ENCODE measurements at places on chromosomes 1 and 21.

- no peak for DNase-seq
Observed at GRCh38 chr1:55217226-55217986, 2.2 kb upstream of the USP24 start.

- no peak for DNase-seq
Observed at GRCh38 chr1:150566589-150567340, 12.6 kb downstream of the MCL1 start.

- DNase-seq, result no peak
Observed at GRCh38 chr1:197448121-197448779, 180.2 kb downstream of the CRB1 start.

DNA sequence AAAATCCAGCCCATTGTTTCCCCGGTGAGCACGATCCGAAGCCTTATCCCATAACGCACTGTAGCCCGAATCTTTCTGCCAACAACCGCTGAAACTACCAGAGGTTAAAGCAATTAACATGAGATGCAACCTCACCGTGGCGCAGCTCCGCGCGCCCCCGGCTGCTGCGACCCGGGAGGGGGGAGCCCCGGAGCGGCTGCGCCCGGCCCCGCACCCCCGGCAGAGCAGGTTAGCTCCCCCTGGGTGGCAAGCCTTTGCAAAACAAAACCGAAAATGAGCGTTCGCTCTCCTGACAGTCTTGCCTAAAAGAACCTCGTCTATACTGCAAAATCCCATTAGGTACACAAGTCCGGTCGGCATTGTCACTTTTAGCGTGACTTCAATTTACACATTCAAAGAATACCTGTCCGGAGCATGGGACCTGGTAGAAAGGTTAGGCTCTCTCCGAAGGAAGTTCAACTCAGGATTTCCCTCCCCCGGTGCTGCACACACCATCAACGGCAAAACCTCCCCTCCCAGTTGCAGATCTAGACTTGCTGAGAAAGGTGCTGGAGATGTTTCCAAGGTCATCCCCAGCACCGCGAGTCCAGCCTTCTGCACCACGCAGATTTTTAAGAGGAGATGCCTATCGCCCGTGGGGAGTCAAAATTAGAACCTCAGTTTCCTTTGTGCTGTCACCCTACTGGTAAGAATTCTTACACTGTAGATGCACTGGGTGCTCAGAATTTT lies 107.5 kb downstream of the ZNF281 start:
- peak; percentile 38 for DNase-seq

DNA sequence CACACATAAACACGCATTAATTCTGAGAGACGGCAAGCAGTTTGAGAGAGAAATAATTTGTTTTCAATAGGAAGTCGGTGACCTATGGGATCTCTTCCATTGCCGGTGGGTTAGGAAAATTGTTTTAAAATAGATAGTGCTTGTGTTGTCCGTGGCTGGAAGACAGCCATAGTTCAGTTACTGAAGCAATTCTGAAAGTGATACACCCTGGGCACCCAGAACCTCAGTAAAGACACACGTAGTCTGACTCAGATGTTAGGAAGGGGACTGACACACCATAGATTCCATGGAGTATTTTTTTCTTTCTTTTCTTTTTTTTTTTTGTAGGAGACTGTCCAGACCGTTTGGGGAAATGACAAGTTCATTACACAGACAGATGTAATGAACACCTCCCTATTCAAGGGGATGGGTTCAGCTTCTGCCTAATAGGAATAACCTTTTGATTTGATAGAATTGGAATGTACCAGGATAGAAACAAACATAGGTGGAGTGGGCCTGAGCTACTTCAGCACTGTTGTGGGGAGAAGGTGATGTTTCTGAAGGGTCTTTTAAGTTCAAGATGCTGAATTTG lies 1.6 kb downstream of the C1orf21 start:
- no peak for DNase-seq
